Fibroblast of lung (primary cell): ENCODE measurements at places on chromosomes 2 and 18. TPM values are rescaled to one million over a fixed set of nuclear protein-coding genes. Genes with fewer than 3 reads are reported as not detected.

Gene TLX2
- total RNA-seq = under 0.01 TPM in 1 of 2 replicates, not detected in the other

Gene ADAM23
- total RNA-seq = 2.3 and 3.1 TPM in 2 replicates

Gene SPATA3
- total RNA-seq = not detected in 2 replicates

Gene RGPD3
- total RNA-seq = 0.17 and 0.26 TPM in 2 replicates

Gene C1QL2
- not detected in 2 replicates for total RNA-seq

Gene SGPP2
- not detected in 2 replicates for total RNA-seq

Gene GPAT2
- total RNA-seq = 2.8 and 3.9 TPM in 2 replicates

Gene ACKR3
- 0.17 and 2.3 TPM in 2 replicates for total RNA-seq

Gene ALK
- under 0.01 TPM in 2 replicates for total RNA-seq

Gene LRATD1
- 0.51 and 0.99 TPM in 2 replicates for total RNA-seq

Gene ADD2
- 2.5 and 2.6 TPM in 2 replicates for total RNA-seq

Gene LGALSL
- 2.8 and 3.1 TPM in 2 replicates for total RNA-seq

Gene RGPD4
- under 0.01 TPM in 1 of 2 replicates, not detected in the other for total RNA-seq

Gene CAPN13
- not detected in 2 replicates for total RNA-seq

Gene SH3BP4
- total RNA-seq = 36.5 and 74.8 TPM in 2 replicates

Gene GKN1
- not detected in 2 replicates for total RNA-seq

Gene APCDD1
- 4.9 and 17.3 TPM in 2 replicates for total RNA-seq

Gene MRPS9
- total RNA-seq = 21.3 and 21.6 TPM in 2 replicates
